Astrocyte (in vitro differentiated cells and primary cell): ENCODE measurements at places on chromosomes 4 and X.
A peak's percentile ranks its signal among the peaks of the same experiment; 100 is the strongest.

GRCh38 chrX:155896512-155896911 is 15.4 kb downstream of the VAMP7 start:
- no peak for DNase-seq
- H3K4me3 ChIP-seq, result no peak overlapping the region
- H3K27ac ChIP-seq, result no peak overlapping the region
- H3K4me1 ChIP-seq, result no peaks in the 10 kb centered on the region
- H3K36me3 ChIP-seq, result peaks cover 8% of the 10 kb centered on the region

GRCh38 chr4:141039156-141039555 is 94.1 kb downstream of the RNF150 start:
- H3K4me1 ChIP-seq, result peaks cover 2% of the 10 kb centered on the region
- no peak for DNase-seq
- H3K36me3 ChIP-seq, result no peaks in the 10 kb centered on the region
- H3K27ac ChIP-seq, result no peak overlapping the region

GRCh38 chr4:7800410-7800809 is 139.3 kb downstream of the AFAP1 start:
- no peaks in the 10 kb centered on the region for H3K27me3 ChIP-seq
- no peak overlapping the region for H3K27ac ChIP-seq
- H3K4me3 ChIP-seq, result no peak overlapping the region
- peaks cover 21% of the 10 kb centered on the region for H3K4me1 ChIP-seq
- peaks cover 68% of the 10 kb centered on the region for H3K36me3 ChIP-seq
- no peak for DNase-seq

GRCh38 chr4:185201977-185202962 is 1.5 kb downstream of the CFAP97 start:
- H3K4me1 ChIP-seq, result peaks cover 25% of the 10 kb centered on the region
- peak; percentile 26 for DNase-seq
- no peak overlapping the region for H3K27ac ChIP-seq
- H3K36me3 ChIP-seq, result peaks cover 2% of the 10 kb centered on the region
- no peaks in the 10 kb centered on the region for H3K27me3 ChIP-seq

GRCh38 chr4:183830438-183830985 is 74.6 kb upstream of the STOX2 start:
- H3K4me1 ChIP-seq, result no peaks in the 10 kb centered on the region
- no peak overlapping the region for H3K27ac ChIP-seq
- H3K36me3 ChIP-seq, result no peaks in the 10 kb centered on the region

GRCh38 chr4:71769434-71769833 is 14.4 kb downstream of the GC start:
- no peak for DNase-seq
- no peaks in the 10 kb centered on the region for H3K4me1 ChIP-seq
- H3K36me3 ChIP-seq, result no peaks in the 10 kb centered on the region
- no peak overlapping the region for H3K27ac ChIP-seq
- H3K27me3 ChIP-seq, result no peaks in the 10 kb centered on the region

DNA sequence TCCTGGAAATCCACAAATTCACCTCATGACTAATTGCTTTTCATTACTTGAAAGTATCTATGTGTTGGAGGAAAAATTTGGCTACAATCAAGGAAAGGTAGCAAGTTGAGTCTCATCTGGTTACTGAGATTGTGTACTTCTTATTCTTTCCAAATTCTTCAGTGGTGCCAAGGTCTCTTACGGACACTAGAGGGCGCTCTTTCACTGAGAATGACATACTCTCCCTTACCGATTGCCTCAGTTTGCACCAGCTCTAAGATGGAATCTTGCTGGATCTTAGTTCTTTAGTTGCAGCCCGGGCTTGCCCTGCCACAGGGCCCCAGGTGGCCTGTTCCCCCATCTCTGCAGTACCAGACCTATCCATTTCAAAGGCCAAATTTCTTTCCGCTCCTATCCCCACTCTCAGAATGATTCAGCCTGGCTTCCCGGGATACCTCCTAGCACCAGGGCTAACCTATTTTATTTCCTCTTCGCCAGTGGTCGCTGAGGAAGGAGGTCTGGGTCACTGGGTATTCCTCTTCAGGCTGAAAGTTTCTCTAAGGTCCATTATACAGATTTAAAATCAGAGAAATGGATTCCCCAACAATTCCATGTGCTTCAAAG is 24.6 kb upstream of the GPR50 start:
- H3K27ac ChIP-seq, result no peak overlapping the region
- no peak overlapping the region for H3K4me3 ChIP-seq

GRCh38 chr4:9952415-9952950 is 68.8 kb downstream of the SLC2A9 start:
- H3K36me3 ChIP-seq, result no peaks in the 10 kb centered on the region
- H3K4me3 ChIP-seq, result no peak overlapping the region
- H3K27ac ChIP-seq, result no peak overlapping the region
- DNase-seq, result no peak
- no peaks in the 10 kb centered on the region for H3K4me1 ChIP-seq
- H3K27me3 ChIP-seq, result no peaks in the 10 kb centered on the region

- no peaks in the 10 kb centered on the region for H3K27me3 ChIP-seq
- H3K36me3 ChIP-seq, result no peaks in the 10 kb centered on the region
- no peak overlapping the region for H3K4me3 ChIP-seq
- no peaks in the 10 kb centered on the region for H3K4me1 ChIP-seq
- H3K27ac ChIP-seq, result no peak overlapping the region
- DNase-seq, result no peak
Measured at GRCh38 chr4:180932370-180933001, 1310.7 kb upstream of the TENM3 start.

DNA sequence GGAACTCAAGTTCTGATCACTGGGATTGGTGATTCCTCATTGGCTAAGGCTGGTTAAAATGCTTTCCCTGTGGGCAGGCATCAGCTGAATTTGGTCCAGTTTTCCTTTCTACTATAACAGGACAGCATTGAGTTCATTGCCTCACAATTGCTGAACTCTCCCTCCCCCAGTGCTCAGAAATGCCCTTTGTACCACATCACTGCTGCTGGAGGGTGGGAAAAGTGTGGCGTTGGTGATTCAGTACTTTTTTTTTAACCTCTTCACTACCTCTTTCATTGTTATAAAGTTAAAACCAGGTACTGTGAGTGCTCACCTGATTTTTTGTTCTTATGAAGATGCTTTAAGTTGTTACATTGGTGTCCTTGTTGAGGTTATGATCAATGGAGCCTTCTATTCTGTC is 69.3 kb upstream of the IL2 start:
- no peak for DNase-seq
- H3K4me3 ChIP-seq, result no peak overlapping the region
- no peak overlapping the region for H3K27ac ChIP-seq

- peak overlapping the region; percentile 17 for H3K4me3 ChIP-seq
- no peaks in the 10 kb centered on the region for H3K4me1 ChIP-seq
Measured at GRCh38 chrX:129932821-129933321, 26.9 kb downstream of the UTP14A start.

DNA sequence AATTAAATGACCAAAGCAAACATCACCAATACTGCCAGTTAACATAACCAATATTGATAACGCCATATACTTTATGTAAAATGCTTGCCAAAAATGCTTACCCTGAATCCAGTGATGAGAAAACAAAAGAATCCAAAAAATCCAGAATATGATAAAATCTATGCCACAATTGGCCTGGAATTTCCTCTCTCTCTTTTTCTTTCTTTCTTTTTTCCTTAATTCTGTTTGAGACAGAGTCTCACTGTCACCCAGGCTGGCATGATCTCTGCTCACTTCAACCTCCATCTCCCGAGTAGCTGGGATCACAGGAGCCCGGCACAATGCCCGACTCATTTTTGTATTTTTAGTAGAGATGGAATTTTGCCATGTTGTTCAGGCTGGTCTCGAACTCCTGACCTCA is 9.8 kb upstream of the SLC7A11 start:
- no peaks in the 10 kb centered on the region for H3K4me1 ChIP-seq
- no peak overlapping the region for H3K27ac ChIP-seq
- H3K36me3 ChIP-seq, result no peaks in the 10 kb centered on the region
- no peaks in the 10 kb centered on the region for H3K27me3 ChIP-seq
- no peak overlapping the region for H3K4me3 ChIP-seq

DNA sequence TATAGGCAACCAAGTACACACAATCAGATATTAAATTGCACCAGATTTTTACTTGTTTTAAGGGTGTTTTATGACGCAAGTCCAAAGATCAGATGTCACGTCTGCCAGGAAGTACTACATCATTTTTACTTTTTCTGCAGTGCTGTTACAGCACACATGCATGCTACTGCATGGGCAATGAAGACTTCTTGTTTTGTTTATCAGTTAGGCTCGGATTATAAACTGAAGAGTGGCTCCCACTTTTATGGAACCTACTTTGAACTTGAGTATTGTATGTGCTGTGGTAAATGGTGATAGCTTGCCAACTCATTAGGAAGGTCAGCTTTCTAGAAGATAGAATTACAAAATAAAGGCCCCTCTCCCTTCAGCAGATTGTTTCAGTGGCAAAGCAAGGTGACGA is 131.6 kb downstream of the CEP135 start:
- H3K4me3 ChIP-seq, result no peak overlapping the region
- H3K27ac ChIP-seq, result no peak overlapping the region
- no peaks in the 10 kb centered on the region for H3K27me3 ChIP-seq
- no peaks in the 10 kb centered on the region for H3K4me1 ChIP-seq

- H3K36me3 ChIP-seq, result no peaks in the 10 kb centered on the region
- no peak overlapping the region for H3K4me3 ChIP-seq
- no peak overlapping the region for H3K27ac ChIP-seq
- H3K4me1 ChIP-seq, result no peaks in the 10 kb centered on the region
- H3K27me3 ChIP-seq, result peaks cover 2% of the 10 kb centered on the region
Measured at GRCh38 chr4:185966997-185967775, 101.8 kb upstream of the TLR3 start.

- no peak for DNase-seq
- no peaks in the 10 kb centered on the region for H3K36me3 ChIP-seq
- no peaks in the 10 kb centered on the region for H3K27me3 ChIP-seq
- H3K4me3 ChIP-seq, result no peak overlapping the region
Measured at GRCh38 chr4:101262683-101263082, 84.6 kb downstream of the PPP3CA start.

GRCh38 chrX:10239611-10240064 is 82.9 kb downstream of the CLCN4 start:
- H3K4me1 ChIP-seq, result peaks cover 26% of the 10 kb centered on the region
- H3K27me3 ChIP-seq, result no peaks in the 10 kb centered on the region
- peak overlapping the region; percentile 85 for H3K27ac ChIP-seq

DNA sequence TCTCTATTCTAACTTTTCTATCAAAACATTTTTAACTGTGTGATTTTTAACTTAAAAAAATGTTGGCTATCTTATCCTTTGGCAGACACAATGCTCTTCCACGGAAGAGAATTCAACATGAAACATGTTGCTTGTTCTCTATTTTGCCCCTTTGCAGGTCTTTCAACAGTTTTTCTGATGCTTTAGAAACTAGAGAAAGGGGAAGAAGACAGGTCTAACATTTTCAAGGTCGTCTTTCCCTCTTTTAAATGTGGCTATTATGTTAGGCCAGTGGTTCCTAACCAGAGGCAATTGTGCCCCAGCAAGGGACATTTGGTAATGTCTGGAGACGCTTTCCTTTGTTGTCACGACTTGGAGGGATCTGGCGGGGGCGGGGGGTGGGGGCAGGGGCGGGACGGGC is 95.0 kb downstream of the SH3KBP1 start:
- no peaks in the 10 kb centered on the region for H3K4me1 ChIP-seq
- no peak overlapping the region for H3K27ac ChIP-seq
- no peak for DNase-seq
- no peak overlapping the region for H3K4me3 ChIP-seq
- no peaks in the 10 kb centered on the region for H3K36me3 ChIP-seq
- H3K27me3 ChIP-seq, result no peaks in the 10 kb centered on the region
